Cortex of kidney (tissue), 1 donor: ENCODE measurements at places on chromosomes 11 and 22.

DNA sequence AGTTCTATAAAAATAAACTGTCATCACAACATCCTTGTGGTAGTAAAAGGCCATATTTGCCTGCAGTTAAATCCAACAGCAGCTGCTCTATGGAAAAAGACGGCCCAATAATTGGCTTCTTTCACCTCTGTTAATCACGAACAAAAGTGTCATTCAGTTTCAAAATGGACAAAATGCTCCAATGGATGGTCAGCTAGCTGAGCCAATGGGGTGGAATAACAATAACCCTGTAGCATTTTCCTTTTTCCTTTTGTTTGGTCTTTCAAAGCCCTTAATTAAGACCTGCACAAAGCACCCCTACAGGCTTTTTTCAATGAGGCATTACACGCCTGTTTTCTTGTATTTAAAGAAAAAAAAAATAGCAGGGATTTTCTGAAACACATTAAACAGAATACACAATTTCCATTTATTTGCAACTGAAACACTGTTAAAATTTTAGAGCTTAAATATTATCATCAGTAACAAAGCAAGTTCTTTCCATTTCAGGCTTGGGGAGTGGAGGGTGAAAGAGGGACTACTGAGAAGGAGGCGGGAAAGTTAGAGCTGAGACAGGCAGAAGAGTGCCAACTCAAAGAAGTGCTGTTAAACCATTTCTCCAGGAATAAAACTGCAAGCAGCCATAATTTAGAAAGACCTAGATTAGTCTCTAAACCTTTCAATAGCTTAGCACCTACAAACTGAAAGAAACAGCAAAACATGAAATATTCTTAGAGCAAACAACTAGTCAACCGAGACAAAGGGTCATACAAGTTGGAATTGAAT, 28.7 kb downstream of the LGR4 start:
- DNase-seq, result no peak

GRCh38 chr11:1890856-1891830, 552 bp downstream of the PRR33 start:
- no peak for DNase-seq

GRCh38 chr11:134228625-134229024, 4.2 kb downstream of the VPS26B start:
- no peak for DNase-seq

- DNase-seq, result no peak
Observed at GRCh38 chr22:45506816-45507360, 4.2 kb downstream of the FBLN1 start.

DNA sequence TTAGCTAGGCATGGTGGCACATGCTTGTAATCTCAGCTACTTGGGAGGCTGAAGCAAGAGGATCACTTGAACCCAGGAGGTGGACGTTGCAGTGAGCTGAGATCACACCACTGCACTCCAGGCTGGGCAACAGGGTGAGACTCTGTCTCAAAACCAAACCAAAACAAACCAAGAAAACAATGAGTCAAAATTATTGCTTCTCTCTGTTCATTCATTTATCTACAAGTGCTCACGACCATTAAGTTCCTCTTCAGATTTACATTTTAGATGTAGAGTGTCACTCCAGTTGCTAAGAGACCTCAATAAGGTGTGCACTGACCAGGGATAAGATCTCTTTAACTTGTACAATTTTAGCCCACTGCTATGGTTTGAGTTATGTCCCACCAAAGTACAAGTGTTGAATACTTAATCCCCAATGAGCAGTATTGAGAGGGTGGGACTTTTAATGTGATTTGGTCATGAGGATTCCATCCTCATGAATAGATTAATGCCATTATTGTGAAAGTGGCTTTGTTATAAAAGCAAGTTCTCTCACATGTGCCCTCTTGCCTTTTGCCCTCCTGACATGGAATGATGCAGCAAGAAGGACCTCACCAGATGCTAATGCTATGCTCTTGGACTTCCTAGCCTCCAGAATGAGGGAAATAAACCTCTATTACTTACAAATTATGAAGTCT, 7.8 kb downstream of the HNRNPUL2 start:
- no peak for DNase-seq

GRCh38 chr11:126870021-126870420, 130.5 kb downstream of the KIRREL3 start:
- no peak for DNase-seq

GRCh38 chr11:8839957-8840945, 70.7 kb upstream of the AKIP1 start:
- no peak for DNase-seq

DNA sequence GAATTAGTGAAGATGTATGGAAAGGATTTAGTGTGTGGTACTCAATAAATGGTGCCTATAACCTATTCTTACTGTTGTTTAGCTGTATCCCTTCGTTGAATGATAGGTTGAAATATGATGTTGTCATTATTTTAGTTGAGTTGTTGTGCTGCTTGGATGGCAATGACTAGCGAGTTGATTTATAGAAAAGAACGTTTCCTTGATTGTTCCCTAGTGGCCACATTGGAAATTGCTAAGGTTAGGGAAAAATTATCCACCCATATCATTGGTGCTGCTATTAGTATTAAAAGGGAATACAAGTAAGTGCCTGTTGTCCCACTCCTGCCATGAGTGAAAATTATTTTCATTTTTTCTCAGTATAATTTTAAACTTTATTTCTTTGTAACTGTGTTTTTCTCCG, 14.5 kb downstream of the EMSY start:
- no peak for DNase-seq

GRCh38 chr11:93773045-93773477, 11.0 kb upstream of the MED17 start:
- DNase-seq, result no peak
